ENCODE measurements at places on chromosomes 2 and 18.
A peak's percentile ranks its signal among the peaks of the same experiment; 100 is the strongest.

- no peak for DNase-seq
These were observed 38.0 kb upstream of the ERMN start for GRCh38 chr2:157363612-157364101.

GRCh38 chr2:8677646-8678592 is 3.9 kb upstream of the ID2 start:
- no peak for DNase-seq

DNA sequence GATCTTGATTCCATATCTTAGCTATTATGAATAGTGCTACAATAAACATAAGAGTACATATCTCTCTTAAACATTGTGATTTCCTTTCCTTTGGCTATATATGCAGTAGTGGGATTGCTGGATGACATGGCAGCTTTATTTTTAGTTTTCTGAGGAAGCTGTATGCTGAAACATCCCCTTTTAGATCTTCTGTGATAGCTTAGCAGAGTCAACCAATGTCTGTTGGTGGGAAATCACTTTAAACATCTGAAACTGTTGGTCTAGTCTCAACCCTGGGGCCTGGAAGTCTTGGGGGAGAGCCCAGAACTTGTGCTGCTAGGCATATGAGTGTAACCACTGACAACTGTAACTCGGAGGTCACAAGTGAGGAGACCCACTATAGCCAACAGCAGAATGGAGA is 378.6 kb upstream of the SLC14A2 start:
- DNase-seq: no peak

- no peak for DNase-seq
These were observed 288.2 kb upstream of the ST6GAL2 start for GRCh38 chr2:107174171-107174570.

- no peak for DNase-seq
These were observed 82.7 kb downstream of the CALCRL start for GRCh38 chr2:187365315-187365714.

GRCh38 chr2:1299043-1299442 is 114.2 kb upstream of the TPO start:
- DNase-seq: no peak

DNA sequence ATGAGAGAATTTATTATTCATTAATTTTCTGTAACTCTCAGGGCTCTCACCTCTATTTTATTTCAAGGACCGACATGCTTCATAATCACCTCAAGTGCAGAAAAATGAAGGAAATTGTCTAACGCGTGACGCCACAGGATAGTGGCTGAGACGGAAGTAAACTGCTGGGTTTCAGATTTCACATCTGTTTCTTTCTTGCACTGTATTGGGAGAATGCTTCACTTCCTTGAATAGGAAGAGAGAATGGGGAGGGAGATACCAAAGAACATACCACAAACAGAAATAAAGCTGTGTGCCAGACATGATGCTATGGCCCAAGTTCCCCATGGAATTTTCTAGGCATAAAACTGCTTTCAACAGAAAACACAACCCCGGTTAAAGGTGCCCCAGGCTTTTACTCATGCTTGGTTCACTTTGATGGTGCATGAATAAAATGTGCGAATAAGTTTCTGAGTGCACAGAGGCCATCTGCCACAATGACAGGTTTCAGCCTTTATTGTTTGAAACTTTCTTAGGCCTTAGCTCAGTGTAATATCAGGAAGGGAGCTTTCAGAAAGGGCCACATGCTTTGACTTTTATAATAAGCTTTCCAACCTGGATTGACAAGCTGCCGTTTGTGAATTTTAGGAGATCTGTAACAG is 1116.4 kb downstream of the SOCS6 start:
- no peak for DNase-seq

- DNase-seq: no peak
These were observed 183.5 kb downstream of the CBLN2 start for GRCh38 chr18:72360634-72361033.

- no peak for DNase-seq
These were observed 103.5 kb downstream of the TSHZ1 start for GRCh38 chr18:75314117-75314516.

GRCh38 chr2:16561251-16561650 is 104.4 kb downstream of the CYRIA start:
- DNase-seq: no peak

DNA sequence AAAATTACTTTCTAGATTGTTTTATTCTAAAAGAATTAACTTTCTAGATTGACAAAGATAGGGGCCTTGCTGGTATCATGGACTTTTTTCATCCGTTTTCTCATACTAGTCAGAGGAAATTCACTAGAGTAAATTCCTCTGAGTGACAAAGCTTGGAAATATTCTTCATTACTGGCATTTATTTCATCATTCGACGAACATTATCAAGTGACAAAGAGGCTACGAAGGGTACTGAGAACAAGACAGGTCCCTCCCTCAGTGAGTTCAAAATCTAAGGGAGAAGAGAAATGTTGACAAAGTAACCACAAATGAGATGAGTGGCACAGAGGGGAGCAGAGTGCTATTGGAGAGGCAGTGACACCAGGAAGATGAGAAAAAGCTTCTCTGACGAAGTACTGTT is 4.3 kb downstream of the EPG5 start:
- DNase-seq: no peak

- no peak for DNase-seq
These were observed 22.8 kb downstream of the EHD3 start for GRCh38 chr2:31256611-31257382.

DNA sequence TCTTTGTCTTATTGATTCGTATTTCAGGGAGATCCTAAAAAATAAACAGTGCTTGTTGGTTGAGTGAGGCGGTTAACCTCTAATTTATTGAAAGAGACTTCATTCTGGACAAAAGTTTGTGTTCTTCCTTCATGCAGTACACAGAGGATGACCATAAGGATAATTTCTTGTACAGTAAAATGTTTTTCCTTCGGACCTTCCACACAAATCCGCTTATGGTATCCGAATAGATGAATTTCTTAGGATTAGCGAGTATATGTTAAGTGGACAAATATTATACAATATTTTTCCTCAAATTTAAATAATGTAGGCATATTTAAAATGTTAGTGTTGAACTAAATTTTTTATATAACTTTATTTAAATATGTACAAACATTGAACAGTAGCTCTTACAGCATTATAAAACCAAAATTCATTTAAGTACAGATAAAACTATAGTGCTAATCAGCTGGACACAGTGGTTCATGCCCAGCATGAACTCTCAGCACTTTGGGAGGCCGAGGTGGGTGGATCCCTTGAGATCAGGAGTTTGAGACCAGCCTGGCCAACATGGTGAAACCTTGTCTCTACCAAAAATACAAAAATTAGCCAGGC is 84.4 kb downstream of the LPIN1 start:
- DNase-seq: no peak

DNA sequence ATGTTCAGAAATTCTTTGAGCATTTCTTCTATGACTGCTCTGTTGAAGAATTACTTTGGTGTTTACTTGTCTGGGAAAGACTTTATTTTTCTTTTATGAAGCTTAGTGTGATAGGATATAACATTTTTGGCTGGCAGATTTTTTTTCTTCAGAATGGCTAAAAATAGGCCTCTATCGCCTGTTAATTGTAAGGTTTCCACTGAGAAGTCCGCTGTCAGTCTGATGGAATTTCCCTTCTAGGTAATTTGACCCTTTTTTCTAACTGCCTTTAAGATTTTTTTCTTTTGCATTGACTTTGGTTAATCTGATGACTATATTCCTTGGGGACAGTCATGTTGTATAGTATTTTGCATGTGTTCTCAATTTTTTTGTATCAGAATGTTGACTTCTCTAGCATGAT is 590.7 kb downstream of the ADCYAP1 start:
- no peak for DNase-seq

DNA sequence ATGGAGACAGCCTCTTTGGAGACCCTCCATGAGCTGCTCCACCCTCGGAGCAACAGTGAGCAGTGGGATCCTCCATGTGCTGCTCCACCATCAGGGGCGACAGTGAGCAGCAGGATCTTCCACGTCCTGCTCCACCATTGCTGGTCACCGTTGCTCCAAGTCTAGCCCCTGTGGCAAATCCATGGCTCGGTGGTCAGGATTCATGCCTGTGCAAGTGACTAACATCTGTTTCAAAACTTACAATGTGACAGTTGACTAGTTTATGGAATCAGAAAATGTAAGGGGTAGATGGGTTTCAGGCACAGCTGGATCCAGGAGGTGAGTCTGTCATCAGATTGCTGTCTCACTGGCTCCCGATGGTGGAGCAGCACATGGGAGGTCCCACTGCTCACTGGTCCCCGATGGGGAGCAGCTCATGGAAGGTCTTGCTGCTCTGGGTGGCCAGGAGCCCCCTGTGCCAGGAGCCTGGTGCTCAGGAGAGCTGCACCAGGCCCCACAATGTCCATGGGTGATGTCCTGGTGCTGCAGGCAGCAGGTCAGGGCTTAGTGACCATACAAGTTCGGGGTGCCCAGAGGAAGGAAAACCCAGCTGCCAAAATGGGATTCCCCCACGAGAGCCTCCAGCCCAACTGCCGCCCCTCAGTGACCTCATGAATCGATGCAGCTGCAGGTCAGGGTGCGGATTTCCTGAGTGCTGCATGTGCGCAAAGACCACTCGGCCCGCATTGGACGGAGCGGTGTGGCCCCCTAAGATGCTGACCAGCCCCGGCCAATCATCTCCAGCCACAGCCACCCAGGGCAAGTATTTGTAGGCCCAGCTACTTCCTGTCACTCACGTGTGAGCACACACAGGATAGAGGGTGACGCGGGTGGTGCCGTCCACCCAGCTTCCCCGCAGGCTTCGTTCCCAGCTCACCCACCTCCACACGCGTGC is 116.5 kb upstream of the OTOS start:
- no peak for DNase-seq

DNA sequence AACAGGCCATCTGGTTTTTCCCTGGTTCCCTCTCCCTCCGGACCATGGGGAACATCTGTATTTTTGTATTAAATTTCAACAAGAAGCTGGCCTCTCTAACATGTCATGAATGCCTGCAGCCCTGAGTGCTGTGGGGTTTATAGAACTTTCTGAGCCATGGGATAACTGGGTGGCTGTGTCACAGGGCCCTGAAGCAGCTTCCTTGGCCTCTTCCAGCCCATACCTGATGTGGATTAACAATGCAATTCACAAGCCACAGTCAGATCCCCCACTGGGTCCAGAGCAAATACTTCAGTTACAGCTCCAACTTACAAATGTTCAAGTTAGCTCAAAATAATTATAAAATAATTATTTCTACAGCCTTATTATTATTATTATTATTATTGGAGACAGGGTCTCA is 307.8 kb upstream of the CELF4 start:
- DNase-seq: no peak

- DNase-seq: no peak
These were observed 18.1 kb upstream of the MGAT4A start for GRCh38 chr2:98749066-98749450.

GRCh38 chr2:121748202-121748601 is 7.2 kb upstream of the TSN start:
- DNase-seq: no peak

GRCh38 chr2:39246382-39246980 is 2.7 kb upstream of the CDKL4 start:
- DNase-seq: no peak

DNA sequence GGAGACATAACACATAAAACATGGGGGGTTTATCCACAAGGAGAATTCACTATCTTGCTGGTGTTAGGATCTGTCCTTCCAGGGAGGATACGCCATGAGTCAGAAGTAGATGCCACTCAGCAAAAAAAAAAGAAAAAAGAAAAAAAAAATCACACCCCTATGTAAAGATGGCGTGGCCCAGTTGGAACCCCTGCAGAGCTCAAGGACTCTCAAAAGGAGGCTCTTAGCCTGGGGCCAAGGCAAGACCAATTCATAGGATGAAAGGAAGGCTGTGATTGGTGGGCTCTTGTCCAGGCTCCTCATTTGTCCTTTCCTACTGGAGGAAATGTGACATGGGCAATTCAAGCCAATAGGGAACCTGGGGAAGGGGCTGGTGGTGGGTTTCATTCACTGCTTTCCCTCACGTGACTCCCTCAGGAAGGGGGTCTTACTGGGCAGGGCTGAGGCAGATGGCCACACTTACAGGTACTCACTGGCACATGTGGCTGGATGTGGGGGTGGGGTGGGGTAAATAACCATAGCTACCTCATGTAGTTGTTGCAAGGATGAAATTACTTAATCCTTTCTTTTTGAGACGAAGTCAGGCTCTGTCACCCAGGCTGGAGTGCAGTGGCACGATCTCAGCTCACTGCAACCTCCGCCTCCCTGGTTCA is 38.7 kb upstream of the HAAO start:
- DNase-seq: no peak

DNA sequence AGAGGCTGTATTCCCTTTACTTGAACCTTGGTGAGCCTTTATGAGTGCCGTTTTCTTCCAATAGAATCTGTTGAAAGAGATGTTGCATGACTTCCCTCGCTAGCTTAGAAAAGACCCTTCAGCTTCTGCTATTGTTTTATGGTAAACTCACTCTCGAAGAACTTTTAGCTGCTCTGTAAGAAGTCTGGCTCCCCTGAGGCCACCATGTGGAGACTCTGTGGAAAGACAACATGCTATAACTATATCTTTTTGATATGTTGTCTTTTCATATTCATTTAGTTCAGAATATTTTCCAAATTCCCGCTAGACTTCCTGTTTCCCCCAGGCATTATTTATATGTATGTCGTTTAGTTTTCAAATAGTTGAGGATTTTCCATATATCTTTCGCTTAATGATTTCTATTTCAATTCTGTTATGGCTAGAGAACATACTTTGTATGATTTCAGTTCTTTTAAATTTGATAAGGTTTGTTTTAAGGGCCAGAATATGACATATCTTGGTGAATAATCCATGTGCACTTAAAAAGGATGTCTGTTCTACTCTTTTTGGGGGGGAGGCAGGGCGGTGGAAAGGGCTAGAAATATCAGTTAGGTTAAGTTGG is 64.1 kb downstream of the PTPN4 start:
- DNase-seq: no peak

GRCh38 chr18:9869715-9870430 is 15.9 kb upstream of the TXNDC2 start:
- no peak for DNase-seq

- DNase-seq: no peak
These were observed 130.2 kb downstream of the NCKAP5 start for GRCh38 chr2:133438026-133438425.

DNA sequence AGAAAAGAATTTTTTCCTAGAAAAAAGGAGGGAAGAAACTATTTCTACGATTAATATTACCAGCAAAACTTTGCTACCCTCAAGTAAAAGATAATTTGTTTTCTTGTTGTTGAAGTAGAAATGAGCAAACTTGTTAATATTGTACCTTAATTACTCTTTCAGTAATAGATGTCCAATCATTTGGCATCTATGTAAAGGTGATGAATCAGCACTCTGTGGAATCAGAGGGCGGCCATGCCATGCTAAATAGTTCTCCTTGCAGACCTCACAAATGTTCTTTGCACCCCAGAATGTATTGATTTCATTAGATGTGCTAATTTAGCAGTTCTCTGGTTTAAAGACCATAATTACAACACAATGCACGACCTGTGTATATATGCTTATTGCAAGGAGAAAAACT is 29.1 kb upstream of the THSD7B start:
- no peak for DNase-seq

- peak; percentile 80 for DNase-seq
These were observed at the start of gene CHMP1B for GRCh38 chr18:11851146-11851805. Gene CHMP1B (plus strand): TSS chr18:11851413. CDS start chr18:11851512, 99 bp downstream.

- no peak for DNase-seq
These were observed 194.9 kb upstream of the KYNU start for GRCh38 chr2:142682528-142682927.

Data from iPS DF 19.7 (cell line).